Foreskin keratinocyte (primary cell): ENCODE measurements at places on chromosomes 3 and 15. TPM values are rescaled to one million over a fixed set of nuclear protein-coding genes. Genes with fewer than 3 reads are reported as not detected.
A peak's percentile ranks its signal among the peaks of the same experiment; 100 is the strongest.

DNA sequence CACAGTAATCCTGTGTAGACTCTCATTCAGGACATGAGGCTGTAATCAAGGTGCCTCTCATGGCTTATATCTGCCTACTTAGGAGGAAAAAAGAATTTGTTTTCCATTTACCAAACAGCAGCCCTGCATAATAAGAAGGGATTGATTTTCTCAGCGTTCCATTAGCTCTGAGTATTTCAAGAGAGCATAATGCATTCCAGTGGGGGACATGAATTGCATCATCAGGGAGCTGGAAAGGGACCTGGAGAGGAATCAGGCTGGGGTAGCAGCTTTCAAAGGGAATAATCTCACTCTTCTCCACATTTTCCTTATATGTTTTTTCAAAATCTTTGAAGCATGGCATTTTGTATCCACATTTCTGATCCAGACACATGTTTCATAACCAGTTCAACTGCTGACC, 150.6 kb upstream of the ANKRD28 start:
- no peak for DNase-seq

DNA sequence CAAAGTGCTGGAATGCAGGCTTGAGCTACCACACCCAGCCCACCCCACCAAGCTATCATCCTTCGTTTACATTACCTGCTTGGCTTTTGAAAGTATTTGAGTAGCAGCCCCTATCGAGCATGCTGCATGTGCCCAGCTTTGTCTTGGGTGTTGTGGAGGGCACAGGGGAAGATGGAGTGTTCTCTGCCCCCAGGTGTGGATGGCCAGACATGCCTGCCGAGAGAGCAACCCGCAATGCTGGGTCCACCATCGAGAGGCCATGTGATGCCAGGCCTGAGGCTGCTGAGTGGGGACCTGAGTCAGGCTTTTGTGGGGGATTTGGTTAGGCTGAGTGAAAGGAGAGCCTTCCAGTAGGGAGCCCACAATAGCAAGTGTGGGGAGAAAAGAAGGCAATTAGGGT, 25.9 kb downstream of the FOXL2NB start:
- no peak for DNase-seq

DNA sequence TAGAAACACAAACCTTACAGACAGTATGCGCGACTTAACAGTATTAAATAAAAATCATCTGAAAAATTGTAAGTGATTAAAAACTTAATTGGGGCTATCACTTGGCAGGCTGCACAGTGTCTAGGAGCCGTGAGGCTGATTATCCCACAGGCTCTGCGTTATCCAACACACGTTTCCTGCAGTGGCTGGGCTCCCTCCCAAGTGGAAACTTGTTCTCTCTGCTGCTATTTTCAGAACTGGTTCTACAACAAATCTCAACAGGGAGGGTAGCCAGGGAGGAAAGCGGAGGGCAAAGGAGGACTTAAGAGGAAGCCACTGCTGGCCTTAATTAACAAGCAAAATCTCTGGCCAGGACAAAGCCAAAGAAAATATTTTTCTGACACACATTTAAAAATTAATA, 555.2 kb downstream of the MAGI1 start:
- DNase-seq: peak; percentile 75

DNA sequence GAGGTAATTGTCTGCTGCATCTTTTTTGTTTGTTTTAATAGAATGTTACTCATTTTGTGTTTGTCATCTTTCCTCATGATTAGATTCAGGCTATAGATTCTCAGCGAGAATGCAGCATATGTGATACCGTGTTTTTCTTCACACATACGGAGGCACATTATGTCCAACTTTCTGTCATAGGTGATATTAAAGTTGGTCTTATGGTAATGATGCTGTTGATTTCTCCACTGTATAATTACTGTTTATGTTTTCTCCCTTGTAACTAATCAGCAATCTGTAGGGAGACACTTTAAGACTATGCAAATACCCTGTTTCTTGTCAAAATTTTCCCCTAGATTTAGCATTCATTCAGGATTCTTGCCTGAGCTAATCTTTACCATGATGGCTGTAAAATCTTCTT, 87.6 kb downstream of the CLDN1 start:
- DNase-seq: no peak

GRCh38 chr3:78268716-78269668, 1229.1 kb downstream of the ROBO2 start:
- no peak for DNase-seq

DNA sequence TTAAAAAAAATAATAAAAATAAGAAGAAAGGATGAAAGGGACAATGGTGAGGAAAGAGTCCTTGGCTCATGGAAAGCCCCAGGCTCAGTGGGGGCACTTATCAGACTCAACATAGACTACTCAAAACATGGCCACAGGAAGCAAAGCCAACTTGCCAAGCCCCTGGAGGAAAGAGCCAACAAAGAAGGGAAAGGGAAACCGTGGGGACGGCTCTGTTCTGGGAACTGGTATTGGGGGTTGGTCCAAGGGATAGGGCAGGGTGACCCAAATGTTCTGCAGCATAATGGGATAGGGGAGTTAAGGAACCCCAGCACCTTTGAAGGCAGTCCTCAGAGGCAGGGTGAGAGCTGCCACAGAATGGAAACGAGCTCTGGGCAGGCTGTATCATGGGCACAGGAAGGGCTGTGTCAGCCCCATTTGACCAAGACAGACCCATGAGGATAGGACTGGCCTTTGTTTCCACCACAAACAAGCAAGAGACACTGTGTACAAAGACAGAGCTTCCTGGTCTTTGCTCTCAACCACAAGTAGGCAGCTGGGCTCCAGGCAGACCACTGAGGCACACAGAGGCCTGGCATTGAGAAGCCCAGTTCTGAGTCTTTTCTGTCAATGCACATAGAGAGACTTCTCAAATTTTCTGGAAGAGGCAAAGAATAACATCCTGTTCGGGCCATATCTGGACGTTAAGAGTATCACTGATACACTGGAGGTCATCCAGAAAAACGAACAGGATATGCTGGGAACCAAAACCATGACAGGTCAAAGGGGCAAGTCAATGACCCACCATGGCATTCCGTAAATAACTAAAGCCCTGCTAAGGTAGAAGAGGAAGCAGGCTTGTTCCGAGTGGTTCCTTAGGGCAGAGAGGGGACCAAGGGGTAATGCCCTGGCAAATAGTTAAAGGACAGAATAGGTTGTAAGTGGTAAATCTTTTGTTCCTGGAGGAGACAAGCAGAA, 10.6 kb upstream of the SEMA7A start:
- no peak for DNase-seq

DNA sequence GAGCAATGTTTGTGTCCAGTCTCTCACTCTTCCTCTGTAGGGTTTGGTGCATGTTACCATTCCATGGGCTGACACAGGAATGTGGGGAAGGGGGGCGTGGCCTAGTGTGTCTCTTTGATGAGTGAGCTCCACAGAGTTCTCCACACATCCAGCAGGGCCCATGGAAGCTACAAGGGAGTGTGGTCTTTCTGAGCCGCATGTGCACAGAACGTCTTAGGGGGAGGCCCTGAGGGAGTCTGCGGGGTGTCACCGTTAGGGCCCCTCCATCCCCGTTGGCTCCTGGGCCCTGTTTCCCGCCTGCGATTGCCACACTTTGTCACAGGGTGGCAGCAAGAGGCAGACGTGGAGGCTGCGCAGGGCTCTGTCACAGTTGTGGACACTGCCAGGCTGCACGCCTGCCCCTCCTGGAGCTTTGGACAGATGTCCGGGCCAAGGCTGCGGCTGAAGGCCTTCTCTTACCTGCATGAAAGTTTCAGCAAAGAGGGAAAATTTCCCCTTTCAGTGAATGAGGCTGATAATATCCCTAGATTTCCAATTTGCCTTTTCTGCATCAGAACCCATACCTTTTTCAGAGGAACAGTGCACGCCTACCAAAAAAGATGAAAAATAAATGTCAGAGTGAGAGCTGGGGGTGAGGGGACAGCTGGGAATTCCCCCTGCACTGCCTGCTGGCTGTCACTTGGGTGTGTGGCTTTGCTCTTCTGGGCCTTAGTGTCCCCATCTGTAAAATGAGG, 24.3 kb downstream of the CACNA2D3 start:
- DNase-seq: no peak

DNA sequence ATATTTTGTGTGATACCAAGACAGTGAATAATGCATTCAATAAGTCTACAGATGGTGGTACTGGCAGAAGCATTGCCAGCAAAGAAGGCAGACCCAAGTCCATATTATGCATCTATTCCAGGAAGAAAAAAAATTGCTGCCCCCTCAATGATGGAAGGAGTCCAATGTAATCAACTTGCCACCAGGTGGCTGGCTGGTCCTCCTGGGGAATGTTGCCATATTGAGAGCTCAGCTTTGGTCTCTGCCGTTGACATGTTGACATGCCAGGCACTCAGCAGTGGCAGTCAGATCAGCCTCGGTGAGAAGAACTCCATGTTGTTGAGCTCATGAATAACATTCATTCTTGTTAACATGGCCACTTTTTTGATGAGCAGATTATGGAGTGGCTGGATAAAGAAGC, 298.5 kb downstream of the IGSF11 start:
- DNase-seq: no peak

DNA sequence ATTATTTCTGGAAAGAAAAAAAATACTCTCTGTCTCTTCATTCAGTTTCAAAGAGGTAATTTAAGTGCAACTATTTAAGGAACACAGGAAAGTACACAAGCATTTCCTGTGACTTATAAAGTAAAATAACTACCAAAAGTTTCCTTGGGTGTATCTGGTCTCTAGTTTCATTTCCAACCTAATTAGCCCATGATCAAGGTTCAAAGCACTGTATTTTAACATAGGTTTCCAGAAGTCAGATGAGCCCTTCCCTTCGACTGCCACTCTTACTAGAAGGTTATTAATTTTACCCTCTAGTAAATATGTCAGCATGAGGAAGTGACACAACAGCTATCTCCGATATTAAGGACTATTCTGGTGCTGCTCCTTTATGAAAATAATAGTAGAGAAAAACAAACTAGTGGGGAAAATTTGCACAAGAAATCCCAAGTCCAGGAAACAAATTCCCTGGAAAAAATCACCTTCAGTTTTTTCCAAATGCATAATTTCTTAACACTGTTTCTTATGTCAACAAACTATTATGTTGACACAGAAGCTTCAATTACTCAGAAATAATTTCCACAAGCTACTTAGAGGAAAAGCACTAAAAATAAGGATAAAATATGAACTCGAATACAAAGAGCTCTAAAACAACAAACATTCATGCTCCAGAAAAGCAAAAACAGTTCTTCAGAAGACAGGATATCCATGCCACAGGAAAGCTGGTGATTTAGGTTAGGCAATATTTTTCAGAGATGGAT, 35.3 kb downstream of the CCPG1 start:
- no peak for DNase-seq

DNA sequence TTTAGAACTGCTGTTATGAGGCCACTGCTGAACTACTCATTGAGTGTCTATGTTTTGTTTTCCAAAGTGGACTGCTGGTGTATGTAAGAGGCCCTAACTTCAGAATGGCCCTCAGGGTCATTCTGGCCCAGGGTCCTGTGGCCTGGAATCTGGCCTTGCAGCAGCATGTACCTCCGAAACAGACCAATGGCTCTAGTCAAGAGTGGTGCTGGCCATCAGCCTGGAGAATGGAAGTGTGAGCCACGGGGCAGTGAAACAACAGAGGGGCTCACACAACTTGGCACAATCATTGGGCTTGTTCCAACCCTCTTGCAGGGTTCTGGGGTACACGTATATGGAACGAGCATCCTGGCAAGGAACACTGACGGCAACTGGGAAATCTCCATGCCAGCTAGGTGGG, 40.5 kb downstream of the SCN5A start:
- no peak for DNase-seq

- no peak for DNase-seq
Observed at GRCh38 chr3:169228522-169228921, 435.0 kb downstream of the MECOM start.

- DNase-seq: no peak
Observed at GRCh38 chr3:108820586-108820985, 2.0 kb upstream of the TRAT1 start.

GRCh38 chr3:161266731-161267150, 45.6 kb downstream of the NMD3 start:
- DNase-seq: peak; percentile 80

DNA sequence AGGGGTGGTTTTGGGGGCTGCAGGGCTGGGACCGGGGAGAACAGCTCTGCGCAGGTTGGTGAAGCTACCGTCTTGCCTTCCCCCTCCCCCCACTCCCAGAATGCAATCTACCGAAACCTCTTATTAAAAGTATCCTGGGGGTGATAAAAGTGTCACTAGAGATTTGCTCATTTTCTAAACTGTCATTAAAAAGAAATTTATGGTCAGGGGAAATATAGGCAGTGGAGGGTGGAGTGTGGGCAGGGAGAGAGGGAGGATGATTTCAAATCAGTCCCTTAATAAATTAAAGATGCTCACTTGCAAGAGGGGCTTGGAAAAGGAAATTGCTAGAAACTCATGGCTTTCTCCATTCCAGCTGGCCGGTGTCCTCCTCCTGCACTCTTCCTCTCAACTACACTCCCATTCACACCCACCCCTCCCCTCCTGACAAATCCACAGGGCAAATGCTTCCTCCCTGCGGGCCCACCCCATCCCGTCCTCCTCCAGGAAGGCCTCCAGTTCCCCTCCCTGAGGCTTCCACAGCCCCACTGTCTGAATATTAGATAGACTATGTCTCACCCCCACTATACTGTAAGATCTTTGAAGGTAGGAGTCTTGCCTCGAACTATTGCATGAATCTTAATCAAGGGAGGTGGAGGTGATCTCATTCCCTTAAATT, 83.9 kb downstream of the TLE3 start:
- no peak for DNase-seq

- DNase-seq: no peak
Observed at GRCh38 chr3:138135146-138135832, 3.1 kb upstream of the A4GNT start.

- DNase-seq: peak; percentile 51
Observed at GRCh38 chr3:159964166-159964973, 24.3 kb upstream of the IL12A start.

GRCh38 chr15:35040339-35041255, 44.5 kb downstream of the NANOGP8 start:
- no peak for DNase-seq

DNA sequence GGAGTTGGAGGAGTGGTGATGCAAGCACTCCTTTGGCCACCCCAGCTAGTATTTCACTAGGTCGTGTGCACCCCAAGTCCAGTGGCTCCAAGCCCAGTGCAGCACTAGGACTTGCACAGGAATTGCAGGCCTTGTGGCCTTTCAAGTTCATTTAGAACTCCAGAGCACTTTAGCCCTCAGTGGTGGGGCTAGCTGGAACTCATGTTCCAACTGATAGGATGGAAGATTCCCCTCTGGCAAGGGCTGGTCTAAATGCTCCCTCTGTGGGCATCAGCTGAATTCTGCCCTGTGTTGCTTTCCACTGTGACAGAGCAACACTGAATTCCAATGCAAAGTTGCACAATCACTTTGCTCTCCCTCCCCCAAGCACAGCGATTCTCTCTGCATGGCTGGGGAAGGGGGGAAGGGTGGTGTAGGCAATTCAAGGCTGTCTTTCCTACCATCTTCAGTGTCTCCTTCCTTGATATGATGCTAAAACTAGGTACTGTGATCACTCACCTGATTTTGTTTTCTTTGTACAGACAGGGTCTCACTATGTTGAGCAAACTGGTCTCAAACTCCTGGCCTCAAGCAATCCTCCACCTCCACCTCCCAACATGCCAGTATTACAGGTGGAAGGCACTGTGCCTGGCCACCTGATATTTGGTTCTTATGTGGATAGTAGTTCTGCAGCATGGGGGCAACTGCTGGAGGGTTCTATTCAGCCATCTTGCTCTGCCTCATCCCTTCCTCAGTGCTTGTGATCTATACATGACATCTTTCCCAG, 10.3 kb downstream of the USF3 start:
- peak; percentile 25 for DNase-seq

LRTM1 gene
- not detected in 2 replicates for polyA plus RNA-seq

CFAP100 gene
- not detected in 2 replicates for polyA plus RNA-seq

GPR160 gene
- polyA plus RNA-seq: 0.17 and 0.31 TPM in 2 replicates
